ENCODE measurements at places on chromosomes 12 and 14.

- no peak for DNase-seq
These were observed 38.5 kb upstream of the SFSWAP start for GRCh38 chr12:131672311-131672940.

DNA sequence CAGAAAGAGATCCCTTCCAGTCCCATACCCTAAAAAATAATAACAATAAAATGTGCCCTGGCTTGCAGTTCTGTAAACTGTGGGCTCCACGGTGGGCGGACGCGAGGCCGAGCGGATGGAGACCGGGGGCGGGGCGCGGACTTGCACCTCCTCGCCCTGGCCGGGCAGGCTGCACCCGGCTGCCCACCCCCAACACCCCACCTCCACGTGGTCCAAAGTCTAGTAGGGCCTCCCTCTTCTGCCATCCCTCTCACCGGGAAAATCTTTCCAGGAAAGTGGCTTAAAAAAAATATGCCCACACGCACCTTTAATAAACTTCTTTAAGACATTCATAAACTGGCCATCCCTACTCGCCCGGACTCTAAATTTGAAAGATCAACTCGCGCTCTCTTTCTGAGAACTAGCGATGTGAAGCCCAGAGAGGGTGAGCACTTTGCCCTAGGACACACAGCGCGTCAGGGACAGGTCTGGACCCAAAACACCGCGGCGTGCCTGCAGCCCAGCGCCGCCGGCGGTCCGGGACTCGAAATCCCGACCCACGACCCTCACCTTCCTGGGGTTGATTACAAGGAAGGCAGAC is 1.9 kb upstream of the BCL11B start:
- DNase-seq = no peak

DNA sequence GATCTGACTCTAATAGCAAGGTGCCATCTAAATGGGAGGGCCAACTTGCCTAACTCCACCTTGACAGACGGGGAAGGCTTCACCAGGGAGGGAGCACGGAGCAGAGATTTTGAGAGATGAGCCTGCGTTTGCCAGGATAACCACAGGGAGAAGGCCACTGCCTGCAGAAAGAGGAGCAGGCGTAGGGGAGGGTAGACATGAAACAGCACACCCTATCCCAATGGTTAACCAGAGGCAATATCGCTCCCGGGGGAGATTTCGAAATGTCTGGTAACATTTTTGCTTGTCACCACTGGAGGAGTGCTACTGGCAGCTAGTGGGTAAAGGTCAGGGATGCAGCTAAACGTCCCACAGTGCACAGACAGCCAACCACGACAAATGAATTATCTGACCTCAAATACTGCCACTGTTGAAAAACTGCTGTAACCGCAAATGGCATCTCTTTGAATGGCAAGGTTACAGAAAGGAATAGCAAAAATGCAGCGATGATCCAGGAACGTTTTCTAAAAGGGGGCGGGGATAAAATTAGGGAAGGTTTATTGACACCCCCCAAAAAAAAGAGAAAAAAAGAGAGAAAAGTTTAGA is 126.0 kb upstream of the ATF7IP start:
- peak; percentile 81 for DNase-seq

- peak; percentile 25 for DNase-seq
These were observed 6.5 kb upstream of the HCFC2 start for GRCh38 chr12:104057771-104058197.

GRCh38 chr12:47038270-47038748 is 41.1 kb upstream of the PCED1B start:
- DNase-seq = peak; percentile 57

DNA sequence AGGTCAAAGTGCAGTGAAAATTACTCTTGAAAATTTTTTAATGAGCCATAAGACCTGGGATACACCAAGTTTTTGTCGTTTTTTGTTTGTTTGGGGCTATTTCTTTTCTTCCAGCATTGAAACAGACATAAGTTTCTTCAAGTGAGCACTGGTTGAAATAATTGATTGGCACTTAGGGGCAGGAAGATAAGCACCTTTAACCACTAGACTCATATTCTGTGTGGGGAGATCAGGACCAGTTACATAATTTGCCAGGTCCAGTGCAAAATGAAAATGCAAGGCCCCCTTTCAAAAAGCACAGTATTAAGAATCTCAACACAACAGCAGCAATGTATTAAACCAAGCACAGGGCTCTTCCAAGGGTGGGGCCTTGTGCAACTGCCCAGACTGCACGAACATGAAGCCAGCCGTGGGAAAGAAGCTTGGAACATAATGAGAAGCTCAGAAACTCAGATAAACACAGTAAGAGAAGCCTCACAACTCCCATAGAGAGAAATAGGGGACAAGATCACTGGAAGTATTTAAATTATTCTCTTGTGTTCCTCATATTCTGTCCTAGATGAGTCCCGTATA is 3.2 kb upstream of the TCP11L2 start:
- DNase-seq = no peak

GRCh38 chr12:132351751-132352495 is 22.5 kb upstream of the GALNT9 start:
- no peak for DNase-seq

DNA sequence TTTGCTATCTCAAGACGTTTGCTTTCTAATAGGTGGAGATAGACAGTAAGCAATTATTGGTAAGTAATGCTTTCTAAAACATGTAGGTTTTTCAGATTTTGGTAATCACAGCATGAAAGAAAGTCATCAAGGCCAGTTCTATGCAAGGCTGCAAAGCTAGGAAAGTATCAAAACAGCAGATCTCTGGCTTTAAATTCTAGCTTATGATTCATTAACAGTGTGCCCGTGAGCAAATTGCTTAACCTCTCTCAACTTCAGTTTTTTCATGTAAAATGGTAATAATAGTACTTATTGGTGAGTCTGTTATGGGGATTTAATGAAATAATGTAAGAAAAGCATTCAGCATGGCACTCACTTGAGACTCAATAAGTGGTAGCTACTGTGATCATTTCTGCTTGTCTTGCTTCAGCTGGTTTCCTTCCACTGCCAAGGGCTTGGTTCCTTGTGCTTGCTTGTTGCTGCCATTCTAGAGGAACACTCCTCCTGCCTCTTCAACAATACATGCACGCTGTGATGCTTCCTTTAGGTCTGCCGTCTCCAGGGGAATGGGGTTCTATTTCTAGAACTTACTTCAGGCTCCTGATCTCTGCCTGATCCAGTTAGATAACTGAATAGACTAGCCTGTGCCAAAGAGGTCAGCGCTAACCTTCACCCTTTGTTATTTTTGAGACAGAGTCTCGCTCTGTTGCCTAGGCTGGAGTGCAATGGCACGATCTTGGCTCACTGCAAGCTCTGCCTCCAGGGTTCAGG is 88.4 kb downstream of the CAND1 start:
- peak; percentile 33 for DNase-seq

GRCh38 chr12:121061831-121062230 is 22.8 kb upstream of the OASL start:
- peak; percentile 54 for DNase-seq

GRCh38 chr14:102827716-102828115 is 50.5 kb downstream of the TRAF3 start:
- no peak for DNase-seq

GRCh38 chr12:45988264-45988663 is 2.1 kb downstream of the SCAF11 start:
- DNase-seq = peak; percentile 52

- no peak for DNase-seq
These were observed 256.0 kb downstream of the PPFIA2 start for GRCh38 chr12:81502912-81503695.

GRCh38 chr12:6145564-6145963 is 21.1 kb upstream of the VWF start:
- peak; percentile 64 for DNase-seq

- DNase-seq = peak; percentile 78
These were observed 18.8 kb upstream of the GAS2L3 start for GRCh38 chr12:100554608-100555077.

- DNase-seq = peak; percentile 34
These were observed 2.4 kb downstream of the FGFR1OP2 start for GRCh38 chr12:26940516-26941214.

- no peak for DNase-seq
These were observed 3.6 kb downstream of the NUDT4 start for GRCh38 chr12:93381161-93381975.

DNA sequence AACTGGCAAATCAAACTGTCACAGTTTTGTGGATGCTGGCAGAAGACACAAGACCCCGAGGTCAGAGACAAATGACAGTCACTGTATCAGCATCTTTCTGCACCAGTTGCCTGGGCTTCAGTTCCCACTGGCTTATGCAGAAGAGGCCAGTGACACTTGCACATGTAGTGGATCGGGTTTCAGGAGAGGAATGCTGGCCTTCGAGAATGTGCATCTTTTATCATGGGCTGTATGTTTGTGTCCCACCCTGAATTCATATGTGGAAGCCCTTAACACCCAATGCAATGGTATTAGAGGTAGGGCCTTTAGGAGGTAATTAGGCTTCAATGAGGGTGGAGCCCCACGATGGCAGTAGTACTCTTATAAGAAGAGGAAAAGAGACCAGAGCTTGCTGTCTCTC is 150.9 kb downstream of the SLC15A4 start:
- no peak for DNase-seq

DNA sequence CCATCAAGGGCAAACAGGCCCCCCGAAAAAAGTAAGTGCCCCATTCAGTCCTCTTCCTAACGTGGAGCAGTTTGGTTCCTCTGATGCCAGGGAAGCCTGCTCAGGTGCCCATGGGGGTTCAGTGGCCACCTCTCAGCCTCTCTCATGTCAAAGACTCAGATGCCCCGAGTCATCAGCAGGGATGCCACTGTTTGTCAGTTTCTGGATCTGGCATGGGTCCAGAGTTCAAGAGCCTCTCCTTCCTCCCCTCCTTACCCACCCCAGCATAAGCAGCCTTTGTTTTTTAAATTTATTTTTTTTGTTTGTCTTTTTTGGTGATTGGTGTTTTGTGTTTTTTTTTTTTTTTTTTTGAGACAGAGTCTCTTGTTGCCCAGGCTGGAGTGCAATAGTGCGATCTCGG is 11.3 kb downstream of the KMT5A start:
- no peak for DNase-seq
